ENCODE measurements at places on chromosomes 12 and 14. TPM values are rescaled to one million over a fixed set of nuclear protein-coding genes. Genes with fewer than 3 reads are reported as not detected.

PLEKHD1 gene
- polyA plus RNA-seq: 0.68 TPM

ZNF891 gene
- polyA plus RNA-seq: 2.2 TPM

WDR20 gene
- polyA plus RNA-seq: 23.2 TPM

CDH24 gene
- 3.8 TPM for polyA plus RNA-seq

- no peak for DNase-seq
These were observed 2.3 kb downstream of the ATXN7L3B start for GRCh38 chr12:74539765-74540526.

GRCh38 chr12:52857500-52857899 is 8.7 kb upstream of the KRT78 start:
- no peak for DNase-seq

DNA sequence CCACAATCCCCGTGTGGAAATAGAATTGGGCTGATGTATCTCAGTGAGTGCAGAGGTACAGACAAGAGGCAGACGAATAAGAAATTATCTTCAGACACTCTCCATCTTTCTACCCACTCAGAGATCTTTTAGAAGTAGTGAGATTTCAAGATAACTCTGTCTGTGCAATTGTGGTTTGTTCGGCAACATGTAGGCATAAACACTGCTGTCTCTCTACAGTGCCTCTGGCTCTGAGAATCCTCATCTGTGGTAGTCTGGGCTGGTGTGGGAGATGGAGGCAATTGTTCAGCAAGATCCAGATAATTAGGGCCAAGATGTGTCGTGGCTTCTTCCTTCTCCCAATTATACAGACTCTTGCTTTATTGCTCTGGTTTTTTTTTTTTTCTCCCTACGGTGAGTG is 3.1 kb downstream of the HOXC13 start:
- DNase-seq: no peak

DNA sequence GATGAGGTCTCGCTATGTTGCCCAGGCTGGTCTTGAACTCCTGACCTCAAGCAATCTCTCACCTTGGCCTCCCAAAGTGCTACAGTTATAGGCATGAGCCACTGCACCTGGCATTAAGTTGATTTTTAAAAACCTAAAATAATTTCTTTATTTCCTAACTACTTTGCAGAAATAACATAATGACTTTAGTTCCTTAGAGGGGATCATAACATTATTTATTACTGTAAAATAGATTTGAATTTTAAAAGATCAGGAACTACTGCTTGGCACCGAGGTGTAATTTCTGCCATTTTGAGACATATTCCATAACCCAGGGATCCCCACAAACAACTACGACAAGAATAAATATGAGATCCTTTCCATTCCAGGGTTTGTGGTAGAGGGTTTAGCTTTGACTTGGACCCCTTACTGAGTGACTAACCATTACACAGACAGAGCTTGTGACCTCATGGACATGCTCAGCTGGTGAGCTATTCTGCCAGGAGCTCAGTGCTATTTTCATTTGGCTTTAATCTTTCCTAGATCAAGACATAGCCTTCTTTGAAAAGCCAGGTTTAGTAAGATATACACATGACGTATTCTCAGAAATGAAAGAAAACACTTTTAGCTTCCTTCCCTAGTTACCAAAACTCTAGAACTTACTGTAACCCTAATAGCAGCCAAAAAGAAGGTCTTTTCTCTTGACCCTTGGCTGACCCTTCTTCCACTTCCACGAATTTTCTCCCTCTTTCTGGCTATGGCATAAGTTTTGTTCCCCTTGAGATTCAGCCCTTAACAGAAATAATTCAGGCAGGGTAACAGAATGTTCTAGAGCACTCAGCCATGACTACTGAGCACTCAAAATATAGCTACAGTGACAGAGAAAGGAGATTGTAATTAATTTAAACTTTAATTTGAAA is 75.1 kb upstream of the NUDT4 start:
- DNase-seq: no peak

DNA sequence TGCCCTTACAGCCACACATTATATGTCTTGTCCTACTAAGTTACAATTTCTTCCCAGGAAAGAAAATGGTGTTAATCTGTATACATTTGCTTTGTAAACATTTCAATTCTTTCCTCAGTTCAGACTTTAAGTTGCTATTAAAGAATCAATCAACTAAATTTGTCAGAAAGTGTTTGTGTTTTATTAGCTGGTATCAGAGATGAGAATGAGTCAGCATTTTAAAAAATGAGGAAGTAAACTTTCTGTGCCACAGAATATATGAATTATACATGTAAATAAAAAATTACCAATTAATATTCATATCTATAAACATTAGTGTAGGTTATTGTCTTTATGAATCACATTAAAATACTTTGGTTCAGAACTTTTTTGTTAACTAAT is 82.0 kb downstream of the LMO3 start:
- no peak for DNase-seq

GRCh38 chr14:96497586-96497985 is 4.6 kb upstream of the PAPOLA start:
- DNase-seq: no peak

- DNase-seq: no peak
These were observed 9.8 kb downstream of the CHGA start for GRCh38 chr14:92932448-92933395.

- no peak for DNase-seq
These were observed 86.2 kb downstream of the C12orf50 start for GRCh38 chr12:87943023-87943422.

DNA sequence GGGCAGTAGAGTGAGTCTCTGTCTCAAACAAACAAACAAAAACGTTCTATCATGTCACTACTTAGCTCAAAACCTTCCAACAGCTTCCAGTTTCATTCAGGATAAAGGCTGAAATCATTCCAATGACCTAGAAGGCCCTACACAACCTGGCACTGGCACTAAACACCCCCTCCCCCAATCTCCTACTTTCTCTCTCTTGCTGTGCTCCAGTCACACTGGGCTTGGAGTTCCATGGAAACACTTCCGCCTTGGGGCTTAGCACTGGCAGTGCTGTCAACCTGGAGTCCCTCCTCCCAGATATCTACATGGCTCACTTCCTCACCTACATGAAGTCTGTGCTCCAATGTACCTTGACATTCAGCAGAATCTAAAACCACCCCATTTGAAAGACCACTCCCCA is 65.0 kb upstream of the SINHCAF start:
- DNase-seq: no peak

DNA sequence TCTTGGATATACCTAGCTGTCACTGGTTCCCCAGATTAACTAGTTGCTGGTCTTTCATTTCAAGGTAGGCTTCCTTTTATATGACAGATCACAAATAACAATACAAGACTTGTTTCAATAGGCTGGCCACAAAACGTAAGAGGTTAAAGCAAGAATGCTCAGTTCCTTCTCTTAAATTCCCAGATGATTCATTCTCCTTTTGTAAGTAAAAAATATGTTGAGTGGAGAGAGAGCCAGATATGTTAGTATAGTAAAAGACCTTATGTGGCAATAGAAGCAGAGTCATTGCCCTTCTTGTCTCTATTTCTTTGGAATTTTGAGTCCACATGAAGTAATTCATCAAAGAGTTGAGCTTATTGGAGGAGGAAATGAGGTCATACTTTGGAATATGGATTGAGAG is 939.0 kb upstream of the ATXN7L3B start:
- DNase-seq: no peak

GRCh38 chr12:93335603-93336162 is 42.0 kb upstream of the NUDT4 start:
- no peak for DNase-seq

- no peak for DNase-seq
These were observed 735.4 kb upstream of the USP15 start for GRCh38 chr12:61524851-61525250.

DNA sequence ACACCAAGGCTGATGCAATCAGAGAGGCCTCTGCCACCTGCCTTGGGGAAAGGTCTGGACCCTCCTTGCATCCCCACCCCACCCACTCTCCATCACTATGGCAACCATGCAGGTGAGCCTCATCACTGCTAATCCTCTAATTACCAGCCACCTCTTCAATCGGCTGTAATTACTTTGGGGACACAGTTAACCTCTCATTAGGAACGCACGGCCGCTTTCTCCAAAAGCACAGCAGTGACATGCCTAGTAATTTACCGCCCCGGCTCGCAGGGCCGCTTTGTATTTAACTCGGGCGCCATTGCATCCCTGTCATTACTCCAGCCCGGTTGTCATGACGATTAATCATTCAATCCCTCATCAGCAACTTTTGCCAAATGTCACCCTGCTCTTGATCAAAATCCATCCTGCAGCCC is 36.3 kb upstream of the FAM222A start:
- no peak for DNase-seq

- DNase-seq: no peak
These were observed 253.9 kb downstream of the EMP1 start for GRCh38 chr12:13450231-13451080.

DNA sequence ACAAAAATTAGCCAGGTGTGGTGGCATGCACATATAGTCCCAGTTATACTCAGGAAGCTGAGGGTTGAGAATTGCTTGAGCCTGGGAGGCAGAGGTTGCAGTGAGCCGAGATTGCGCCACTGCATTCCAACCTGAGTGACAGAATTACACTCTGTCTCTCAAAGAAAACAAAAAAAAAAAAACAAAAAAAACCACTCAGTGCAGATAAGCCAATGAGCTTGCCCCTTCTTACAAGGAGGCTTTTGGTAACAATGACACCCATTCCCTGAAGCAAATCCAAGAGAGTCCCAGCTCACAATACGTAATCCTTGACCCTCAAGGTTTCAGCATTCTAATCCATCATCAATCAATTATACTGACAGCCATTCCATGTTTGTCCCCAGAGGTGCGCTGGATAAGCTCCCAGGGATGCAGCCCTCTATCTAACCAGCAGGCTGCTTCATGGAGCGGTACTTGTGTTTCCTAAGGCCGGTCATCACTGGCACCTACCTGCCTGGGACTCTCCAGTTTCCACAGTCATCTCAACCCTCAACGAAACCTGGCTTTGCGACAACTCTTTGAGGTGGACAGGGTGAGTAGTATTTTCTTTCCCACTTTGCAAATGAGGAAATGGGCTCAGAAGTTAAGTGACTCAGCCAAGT is 12.4 kb downstream of the GCN1 start:
- DNase-seq: no peak

- DNase-seq: no peak
These were observed 12.5 kb upstream of the TEX22 start for GRCh38 chr14:105385698-105386365.
